ENCODE measurements at places on chromosomes 5 and 9.

DNA sequence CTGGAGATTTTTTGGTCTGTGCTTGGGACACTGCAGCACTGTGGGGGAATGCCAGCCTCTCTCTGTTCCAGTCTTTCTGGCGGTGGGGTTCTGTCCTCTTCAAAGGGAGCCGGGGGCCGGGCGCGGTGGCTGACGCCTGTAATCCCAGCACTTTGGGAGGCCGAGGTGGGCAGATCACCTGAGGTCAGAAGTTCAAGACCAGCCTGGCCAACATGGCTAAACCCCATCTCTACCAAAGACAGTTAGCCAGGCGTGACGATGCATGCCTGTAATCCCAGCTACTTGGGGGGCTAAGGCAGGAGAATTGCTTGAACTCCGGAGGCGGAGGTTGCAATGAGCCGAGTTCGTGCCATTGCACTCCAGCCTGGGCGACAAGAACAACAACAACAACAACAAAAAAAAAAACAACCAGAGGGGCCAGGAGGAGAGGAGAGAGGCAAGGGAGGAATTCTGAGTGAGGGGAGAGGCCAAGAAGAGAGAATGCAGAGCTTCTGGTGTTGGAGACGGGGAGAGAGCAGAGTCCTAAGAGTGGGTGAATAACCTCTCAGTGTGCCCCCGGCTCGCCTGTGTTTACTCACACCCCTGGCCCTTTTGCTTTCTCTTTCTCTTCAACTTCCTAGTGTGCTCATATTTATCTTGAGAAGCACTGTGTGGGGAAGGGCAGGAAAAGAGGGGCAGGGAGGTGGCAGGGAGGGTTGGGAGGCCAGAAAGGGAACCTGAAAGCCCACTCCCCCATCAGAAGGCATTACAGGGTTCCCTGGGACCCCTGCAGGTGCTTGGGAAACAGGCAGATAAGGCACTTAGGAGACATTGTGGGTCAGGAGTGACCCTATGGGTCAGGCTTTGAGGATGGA is 3.2 kb upstream of the SET start:
- peak; percentile 24 for DNase-seq

DNA sequence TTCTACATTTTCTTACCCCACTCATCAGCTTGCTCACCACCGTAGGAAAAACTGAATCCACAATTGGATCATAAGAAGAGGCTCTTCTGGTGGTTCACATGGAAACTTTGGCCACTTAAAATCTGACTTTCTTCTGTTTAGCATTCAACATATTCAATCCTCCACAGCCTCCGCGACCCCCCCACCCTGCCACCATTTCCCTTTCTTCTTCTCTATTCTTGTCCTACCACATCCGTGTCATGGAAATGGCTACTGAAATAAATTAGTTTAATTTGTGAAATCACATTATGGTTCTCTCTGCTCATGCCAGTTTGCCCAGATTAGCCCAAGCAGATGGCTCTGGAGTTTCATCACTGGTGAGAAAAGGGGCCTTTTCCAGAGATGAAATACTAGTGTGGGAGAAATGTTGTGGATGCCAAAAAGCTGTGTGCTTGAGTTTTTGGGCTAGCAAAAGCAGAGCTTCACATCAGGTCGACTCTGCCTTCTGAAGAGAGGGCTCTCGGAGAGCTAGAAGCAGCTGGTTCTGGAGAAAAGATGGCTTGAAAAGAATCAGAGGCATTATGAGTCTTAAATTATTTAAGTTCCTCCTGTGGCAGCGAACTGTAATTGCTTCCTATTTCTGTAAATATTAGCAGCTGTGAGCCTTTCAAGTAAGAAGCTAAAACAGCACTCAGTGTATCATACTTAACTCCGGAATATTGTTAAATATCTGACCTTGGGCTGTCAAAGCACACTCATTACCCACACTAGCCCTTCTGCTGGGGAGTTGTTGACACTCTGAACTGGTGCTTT is 107.1 kb downstream of the MAT2B start:
- DNase-seq = no peak

GRCh38 chr9:122498883-122499288 is 11.7 kb upstream of the OR1J2 start:
- DNase-seq = peak; percentile 7

- DNase-seq = no peak
Observed at GRCh38 chr9:95311961-95312360, 5.5 kb downstream of the FANCC start.

GRCh38 chr5:107184871-107185270 is 485.9 kb downstream of the EFNA5 start:
- DNase-seq = no peak

- DNase-seq = no peak
Observed at GRCh38 chr5:10290438-10290837, 17.3 kb downstream of the CMBL start.

- no peak for DNase-seq
Observed at GRCh38 chr9:110208031-110208430, at the start of gene C9orf152. TSS of gene C9orf152 (minus strand) at chr9:110208159. CDS start at chr9:110207579, 580 bp downstream.

DNA sequence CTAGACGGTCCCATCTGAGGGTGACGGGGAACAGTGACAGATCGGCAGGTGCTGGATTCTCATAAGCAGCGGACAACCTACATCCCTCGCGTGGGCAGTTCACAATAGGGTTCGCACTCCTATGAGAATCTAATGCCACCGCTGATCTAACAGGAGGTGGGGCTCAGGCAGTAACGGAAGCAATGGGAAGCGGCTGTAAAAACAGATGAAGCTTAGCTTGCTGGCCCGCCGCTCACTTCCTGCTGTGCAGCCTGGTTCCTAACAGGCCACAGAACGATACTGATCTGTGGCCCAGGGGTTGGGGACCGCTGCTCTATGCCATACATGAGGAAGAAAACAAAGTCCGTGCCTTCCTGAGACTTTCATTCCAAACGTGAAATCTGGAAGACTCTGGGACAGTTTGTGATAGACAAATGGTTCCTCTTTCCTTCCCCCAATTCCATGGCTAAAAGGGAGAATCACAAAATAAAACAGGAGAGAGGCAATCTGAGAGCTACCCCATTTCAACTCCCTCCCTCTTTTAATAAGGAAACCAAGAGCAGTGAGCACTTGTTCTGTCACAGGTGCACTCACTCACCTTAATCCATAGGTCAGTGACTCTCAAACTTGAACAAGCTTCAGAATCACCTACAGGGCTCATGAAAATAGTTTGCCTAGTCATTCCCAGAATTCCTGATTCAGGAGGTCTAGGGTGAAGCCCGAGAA is 12.1 kb downstream of the PDCL start:
- DNase-seq = peak; percentile 53

- DNase-seq = no peak
Observed at GRCh38 chr9:89647366-89648128, 42.7 kb downstream of the GADD45G start.

GRCh38 chr9:109456811-109457210 is 41.3 kb downstream of the PTPN3 start:
- DNase-seq = no peak

DNA sequence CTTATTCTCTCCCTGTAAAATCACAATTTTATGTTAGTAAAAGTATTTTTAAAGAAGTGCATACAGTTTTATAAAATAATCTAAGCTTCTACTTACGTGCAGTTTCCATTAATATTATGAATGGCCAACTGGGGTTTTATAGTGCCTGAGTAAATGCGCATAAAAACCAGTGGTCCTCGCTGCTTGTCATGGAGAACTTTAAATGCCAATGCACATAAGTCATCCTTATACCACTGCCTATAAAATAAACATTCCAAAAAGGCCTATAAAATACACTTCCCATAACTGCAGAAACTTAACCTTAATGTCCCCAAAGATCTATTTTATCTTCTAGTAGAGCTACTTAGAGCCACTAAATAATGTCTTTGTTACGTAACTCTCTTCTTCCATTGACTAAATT is 28.5 kb downstream of the GFM2 start:
- no peak for DNase-seq

DNA sequence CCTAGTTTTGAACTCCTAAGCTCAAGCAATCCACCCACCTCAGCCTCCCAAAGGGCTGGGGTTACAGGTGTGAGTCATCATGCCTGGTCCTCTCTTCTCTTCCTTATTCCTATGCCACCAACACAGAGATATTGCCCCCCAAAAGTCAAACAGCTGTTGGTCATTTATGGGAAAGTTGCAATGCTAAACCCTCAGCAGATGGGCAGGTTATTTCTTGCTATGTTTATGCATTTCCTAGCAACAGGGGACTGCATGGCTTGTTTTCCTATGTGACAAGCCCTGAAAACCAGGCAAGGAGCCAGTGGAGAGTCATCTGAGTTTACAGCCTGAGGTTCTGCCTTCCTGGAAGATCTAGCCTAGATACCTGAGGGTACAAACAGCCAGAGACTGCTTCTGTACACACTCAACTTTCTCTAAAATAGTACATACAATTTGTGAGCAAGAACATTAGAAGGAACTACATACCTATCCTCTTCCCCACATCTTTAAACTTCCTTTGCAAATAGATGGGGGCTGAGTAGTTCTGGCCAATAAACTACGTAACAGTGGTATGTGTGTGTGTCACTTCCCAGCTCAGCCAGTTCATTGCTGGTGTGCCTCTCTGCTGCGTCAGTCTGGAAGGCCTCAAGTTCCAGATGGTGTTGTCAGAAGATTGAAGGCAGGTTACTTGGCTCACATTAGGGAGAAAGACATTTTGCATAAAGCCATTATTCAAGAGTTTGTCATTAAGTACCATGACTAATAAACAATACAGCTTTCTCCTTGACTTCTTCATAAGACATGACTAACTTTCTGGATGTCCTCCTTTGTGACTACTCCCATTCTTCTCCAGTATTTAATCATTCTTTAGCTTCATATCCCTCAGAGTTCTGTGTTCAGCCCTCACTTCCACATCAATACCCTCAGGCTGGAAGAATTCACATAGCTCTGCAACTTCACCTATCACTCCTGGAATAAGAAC is 65.3 kb downstream of the CSNK1A1 start:
- no peak for DNase-seq

DNA sequence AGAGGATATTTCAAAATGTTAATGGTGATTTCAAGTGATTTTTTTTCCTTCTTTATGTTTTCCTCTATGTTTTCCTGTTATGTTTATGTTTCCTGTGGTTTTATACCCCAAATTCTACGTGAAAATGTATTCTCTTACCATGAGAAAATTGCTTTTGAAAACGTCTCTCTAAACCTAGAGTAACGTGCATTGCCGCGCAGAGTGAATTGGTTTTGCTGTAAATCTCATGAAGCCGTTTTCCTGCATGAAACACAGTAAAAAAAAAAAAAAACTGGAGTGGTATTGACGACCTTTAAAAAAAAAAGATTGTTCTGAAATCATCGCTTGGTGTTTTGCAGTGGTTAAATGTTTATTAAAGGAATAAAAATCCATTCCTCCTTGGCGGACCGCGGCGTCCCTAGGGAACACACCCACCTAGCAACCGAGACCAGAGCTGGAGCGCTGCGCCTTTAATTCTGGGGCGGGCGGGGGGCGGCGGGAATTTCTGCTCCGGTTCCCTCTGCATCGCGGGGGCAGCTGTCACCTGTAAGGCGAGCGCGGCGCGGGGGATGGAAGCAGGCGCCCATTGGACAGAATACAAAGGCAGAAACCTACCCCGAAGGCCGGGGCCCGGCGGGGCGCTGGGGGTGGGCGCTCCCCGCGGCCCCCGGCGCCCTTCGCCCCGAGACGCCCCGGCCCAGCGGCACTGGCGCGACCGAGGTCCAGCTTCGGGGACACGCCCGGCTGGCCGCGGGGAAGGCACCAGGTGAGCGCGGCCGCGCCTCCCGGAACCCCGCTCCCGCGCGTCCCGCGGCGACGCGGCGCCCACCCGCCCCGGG is at the start of gene SOWAHA:
SOWAHA (plus strand) TSS at position 522 of the 818 bp plus-strand sequence. CDS start 320 bp downstream, outside the sequence.
- DNase-seq = no peak

- no peak for DNase-seq
Observed at GRCh38 chr5:15680455-15680854, 180.5 kb downstream of the FBXL7 start.

All from activated CD4-positive, alpha-beta T cell treated with anti-CD3 and anti-CD28 coated beads, Interleukin-2, amount 50 U/mL, for 48 hours (primary cell).